ENCODE measurements at places on chromosomes 11 and 22.

DNA sequence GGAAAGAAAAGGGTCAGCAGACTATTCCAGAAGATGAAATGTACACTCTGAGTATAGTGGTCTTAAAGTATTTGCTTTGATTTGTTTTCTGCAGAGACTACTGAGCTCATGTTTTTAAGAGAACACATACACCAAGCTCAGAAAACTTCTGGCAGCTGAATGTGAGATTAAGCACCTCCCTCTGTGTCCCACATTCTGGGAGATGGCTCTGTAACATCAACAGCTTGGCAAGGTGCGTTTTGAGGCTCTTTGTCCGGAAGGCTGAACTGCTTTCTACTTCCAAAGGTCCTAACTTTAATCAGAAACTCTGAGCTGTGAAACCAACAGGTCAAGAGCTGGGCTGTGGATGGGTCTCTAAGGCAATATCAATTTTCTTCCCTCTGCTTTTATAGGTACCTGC lies 36.4 kb upstream of the GLYAT start:
- DNase-seq: no peak

DNA sequence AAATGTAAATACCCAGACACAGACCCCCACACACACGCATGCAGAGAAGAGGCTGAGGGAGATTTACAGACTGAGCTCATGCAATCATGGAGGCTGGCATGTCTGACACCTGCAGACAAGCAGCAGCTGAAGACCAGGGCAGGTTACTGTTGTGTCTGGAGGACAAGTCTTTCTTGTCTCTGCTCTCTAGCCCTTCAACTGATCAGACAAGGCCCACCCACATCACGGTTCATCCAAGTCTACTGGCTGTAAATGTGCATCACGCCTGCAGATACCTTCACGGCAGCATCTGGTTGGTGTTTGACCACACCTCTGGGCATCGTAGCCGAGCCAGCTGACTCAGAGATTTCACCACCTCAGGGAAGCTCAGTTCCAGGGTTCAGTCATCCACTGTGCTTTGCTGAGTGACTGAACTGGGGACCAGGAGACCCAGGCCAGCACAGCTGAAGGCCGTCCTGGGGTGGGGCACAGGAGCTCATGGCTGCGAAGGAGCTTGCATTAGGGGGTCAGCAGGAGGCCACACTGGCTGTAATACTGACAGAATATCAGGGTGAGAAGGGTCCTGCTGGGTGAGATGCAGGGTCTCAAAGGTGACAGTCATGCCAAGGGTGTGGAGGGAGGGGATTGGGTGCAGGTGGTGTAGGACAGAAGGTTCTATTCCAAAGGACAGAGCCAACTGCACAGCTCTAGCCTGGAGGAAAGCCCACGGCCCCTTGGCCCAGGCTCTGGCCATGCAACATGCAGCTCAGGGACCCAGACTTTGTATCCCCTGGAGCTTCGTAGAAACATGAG lies 304.9 kb downstream of the BRD1 start:
- DNase-seq: no peak

GRCh38 chr11:29255401-29255800 lies 761.4 kb downstream of the KCNA4 start:
- no peak for DNase-seq

- DNase-seq: no peak
These were observed 8.4 kb upstream of the ALX4 start for GRCh38 chr11:44318369-44318768.

DNA sequence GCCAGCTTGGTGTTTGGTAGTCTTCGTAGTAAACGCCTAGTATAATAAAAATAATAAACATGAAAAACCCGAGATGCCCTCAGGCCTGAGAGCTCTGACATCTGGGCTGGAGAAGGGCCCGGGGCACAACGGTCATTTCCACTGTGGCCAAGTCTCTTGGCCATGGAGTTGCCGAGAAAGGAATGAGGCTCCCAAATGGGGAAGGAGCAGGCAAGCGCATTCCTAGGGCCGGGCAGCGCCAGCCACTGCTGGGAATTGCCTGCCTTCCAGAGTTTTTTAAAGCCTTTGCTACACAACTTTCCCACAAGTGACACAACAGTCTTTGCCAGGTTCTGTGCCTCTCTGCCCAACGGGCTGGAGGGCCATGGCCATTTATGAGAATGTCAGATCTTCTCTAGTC lies 103.4 kb downstream of the NAV2 start:
- no peak for DNase-seq
